ENCODE measurements at places on chromosomes 1 and 21.

GRCh38 chr1:201329286-201329685, 46.0 kb downstream of the PKP1 start:
- DNase-seq: no peak

DNA sequence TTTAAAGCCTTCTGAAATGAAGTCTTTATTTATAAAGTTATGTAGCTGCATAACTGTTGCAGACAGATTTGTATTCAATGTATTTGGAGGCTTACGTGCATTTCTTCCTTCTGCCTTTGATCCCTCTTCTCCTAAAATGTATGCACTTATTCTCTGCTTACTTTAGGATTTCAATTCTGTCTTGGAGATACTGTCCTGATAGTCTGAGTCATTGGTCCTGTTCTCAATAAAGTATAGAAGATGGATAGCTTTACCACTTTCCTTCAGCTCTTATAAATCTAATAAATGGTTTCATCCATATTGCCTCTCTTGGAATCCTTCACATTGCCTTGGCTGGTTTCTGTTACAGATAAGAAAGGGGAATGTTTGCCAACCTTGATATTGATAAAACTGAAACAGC, 430.1 kb upstream of the CAMK1G start:
- DNase-seq: no peak

DNA sequence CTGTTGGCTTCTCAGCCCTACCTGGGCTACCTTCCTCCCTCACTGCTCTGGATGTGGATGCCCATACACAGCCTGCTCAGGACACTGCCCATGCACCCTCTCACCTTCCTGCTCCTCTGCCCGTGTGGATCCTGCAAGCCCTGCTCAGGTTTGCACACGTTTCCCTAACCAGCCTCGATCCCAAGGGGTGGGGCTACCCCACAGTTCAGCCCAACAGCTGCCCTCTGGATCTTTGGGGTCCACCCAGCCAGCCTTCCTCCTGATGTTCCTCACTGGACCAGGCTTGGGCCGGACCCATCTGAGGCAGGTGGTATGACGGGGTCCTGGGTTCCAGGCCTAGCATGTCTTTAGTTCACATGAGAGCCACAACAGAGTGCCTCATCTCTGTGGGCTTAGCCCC, 4.7 kb downstream of the TMEM54 start:
- DNase-seq: no peak

DNA sequence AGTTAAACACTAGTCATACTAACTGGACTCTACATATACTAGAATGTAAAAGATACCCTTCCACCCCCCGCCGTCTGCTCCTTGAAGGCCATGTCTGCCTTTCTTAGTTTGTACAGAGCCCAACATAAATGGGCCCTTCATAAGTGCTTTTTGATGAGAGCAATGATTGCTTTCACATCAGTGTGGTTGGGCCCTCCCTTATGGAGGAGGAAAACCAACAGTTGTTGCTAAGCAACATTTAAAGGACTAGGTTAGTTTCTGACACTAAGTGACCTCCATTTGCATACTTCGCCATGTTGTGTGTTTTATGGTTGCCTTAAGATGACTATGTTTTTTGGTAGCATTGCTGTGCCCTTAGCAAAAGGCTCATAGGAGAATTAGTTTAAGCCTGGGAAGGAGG, 182.0 kb upstream of the SGIP1 start:
- no peak for DNase-seq
